Cardiac muscle cell (in vitro differentiated cells and primary cell): ENCODE measurements at places on chromosomes 4 and X.

DNA sequence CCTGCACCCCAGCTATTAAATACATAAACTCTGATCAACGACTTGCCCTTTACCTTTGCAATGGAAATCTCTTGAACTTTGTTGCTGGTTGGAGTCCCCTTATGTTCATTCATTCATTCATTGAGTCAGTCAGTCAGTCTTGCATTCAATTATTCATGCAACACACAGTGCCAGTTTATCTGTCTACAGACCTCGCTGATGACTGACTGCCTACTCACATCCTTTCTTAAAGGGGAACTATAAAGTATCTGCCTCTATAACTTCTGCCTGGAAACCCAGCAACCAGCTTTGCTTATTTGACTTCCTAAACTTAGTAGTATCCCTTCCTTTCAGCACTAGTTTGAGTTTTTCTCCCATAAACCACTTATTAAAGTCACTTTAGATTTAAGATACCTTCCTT, 620.8 kb upstream of the ADGRL3 start:
- DNase-seq: no peak

DNA sequence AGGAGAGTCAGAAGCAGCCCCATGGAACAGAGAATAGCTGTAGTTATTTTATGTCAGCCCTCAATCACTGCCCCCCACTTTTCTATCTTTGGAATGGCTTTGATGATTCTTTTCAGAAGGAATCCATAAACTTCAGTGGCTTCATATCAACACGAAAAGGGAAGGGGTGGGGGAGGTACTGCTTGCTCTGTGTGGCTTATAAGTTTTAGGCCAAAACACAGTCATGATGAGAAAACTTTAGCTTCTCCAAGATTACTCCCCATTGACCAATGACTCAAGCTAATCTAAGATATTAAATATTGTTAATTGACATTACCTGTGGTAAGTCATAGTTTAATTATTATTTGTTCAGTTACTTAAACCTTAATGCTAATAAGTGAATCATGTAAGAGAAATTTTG, 669.6 kb upstream of the FAM241A start:
- no peak for DNase-seq

GRCh38 chr4:156614536-156614935, 357.1 kb downstream of the PDGFC start:
- no peak for DNase-seq

DNA sequence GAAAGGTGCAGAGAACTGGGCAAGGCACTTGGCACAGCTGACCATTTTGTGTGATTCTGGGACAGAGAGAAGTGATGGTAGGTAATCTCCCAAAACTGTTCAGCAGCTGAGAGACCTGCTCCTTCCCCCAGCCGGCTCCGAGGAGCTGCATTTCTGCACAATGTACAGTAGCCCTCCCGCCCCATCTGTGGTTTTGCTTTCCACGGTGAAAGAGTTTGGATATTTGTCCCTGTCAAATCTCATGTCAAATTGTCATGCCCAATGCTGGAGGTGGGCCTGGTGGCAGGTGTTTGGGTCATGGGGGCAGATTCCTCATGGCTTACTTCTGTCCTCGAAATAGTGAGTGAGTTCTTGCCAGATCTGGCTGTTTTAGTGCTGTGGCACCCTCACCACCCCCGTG, 90.5 kb upstream of the CD99 start:
- no peak for DNase-seq

GRCh38 chr4:7572894-7573293, 138.2 kb upstream of the PSAPL1 start:
- DNase-seq: no peak

DNA sequence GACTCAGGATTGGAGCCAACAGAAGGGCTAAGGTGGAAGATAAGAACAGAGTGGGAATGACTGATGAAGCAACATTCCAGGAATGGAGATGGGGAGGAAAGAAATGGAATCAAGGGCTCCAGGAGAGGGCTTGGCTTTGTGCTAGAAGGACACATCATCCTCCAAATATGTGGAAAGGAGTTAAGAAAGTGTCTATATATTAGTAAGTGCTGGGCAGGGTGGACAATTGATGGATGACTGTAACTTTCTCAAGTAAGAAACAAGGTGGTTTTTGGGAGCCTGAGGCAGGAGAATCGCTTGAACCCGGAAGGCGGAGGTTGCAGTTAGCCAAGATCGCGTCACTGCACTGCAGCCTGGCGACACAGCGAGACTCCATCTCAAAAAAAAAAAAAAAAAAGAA, 71.6 kb upstream of the NFKB1 start:
- no peak for DNase-seq

GRCh38 chrX:8726031-8726652, 5.8 kb downstream of the ANOS1 start:
- DNase-seq: no peak

DNA sequence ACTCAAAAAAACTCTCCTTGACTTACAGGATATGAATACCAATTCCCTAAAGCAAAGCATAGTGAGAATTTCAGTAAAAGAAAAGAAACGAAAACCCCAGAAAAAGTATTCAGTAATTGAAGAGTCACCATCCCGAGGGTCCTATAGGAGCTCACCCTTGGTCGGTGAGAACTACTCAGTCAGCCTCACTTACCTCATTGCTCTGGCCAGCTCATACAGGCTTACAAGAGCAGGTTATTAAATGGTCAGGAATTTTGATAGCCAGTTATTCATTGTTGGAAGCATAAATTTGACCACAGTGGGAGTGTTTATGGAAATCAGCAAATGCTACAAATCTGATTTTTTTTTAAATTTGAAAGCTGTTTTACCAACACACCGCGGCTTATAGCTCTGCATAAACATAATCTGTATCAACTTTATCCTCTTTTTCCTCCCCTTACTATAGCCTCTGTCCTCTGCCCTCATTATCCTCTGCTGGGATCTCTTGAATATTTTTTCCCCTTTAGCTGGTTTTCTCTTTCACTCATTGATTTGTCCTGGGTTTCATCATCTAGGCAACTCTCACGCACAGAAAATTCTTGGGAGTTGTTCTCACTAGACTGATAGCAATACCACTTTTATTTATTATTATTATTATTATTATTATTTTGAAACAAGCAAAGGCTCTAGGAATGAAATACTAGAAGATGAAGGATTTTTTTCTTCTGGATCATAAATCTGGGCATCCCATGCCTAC, 11.0 kb upstream of the CXCL2 start:
- DNase-seq: no peak

DNA sequence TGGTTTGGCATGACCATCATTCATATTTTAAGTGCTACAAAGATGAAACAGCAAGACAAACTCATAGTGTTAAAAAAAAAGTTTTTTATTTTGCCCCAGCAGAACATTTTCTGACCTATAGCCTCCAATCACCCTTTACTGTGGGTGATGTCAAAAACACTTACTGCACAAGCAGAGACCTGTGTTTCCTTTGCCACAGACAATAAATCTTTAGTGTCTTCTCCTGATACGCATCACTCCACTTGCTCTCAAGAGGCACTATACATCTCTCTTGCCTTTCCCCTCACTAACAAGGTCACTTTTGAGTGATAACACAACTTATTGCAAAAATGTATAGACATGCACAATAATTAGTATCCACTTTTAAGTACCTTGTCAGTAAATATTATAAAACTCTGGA, 125.6 kb downstream of the ANTXR2 start:
- no peak for DNase-seq
